A549 treated with Mapracorat at 1 μM for 4 hours (cell line): ENCODE measurements at places on chromosomes 2 and 18. TPM values are rescaled to one million over a fixed set of nuclear protein-coding genes. Genes with fewer than 3 reads are reported as not detected.

Gene LIMS2
- 6.5 to 8.7 TPM (median 7.0 TPM) in 5 replicates for total RNA-seq

Gene VIT
- not detected in 5 replicates for total RNA-seq

Gene ABCB11
- total RNA-seq = 0.01 TPM in 1 of 5 replicates, not detected in the others

Gene LOXHD1
- total RNA-seq = not detected in 5 replicates

Gene EPHA4
- total RNA-seq = 0.53 to 1.5 TPM (median 0.75 TPM) in 5 replicates

Gene RESP18
- total RNA-seq = not detected in 5 replicates

Gene HNMT
- 0.53 to 1.4 TPM (median 0.71 TPM) in 5 replicates for total RNA-seq

Gene ST6GAL2
- 13.0 to 17.3 TPM (median 16.8 TPM) in 5 replicates for total RNA-seq

Gene ANKRD39
- total RNA-seq = 19.7 to 22.5 TPM (median 21.5 TPM) in 5 replicates

Gene BARD1
- 4.9 to 7.8 TPM (median 6.2 TPM) in 5 replicates for total RNA-seq

Gene CTLA4
- not detected in 5 replicates for total RNA-seq

Gene MRPL33
- total RNA-seq = 311 to 551 TPM (median 325 TPM) in 5 replicates

Gene MERTK
- 1.9 to 3.0 TPM (median 2.0 TPM) in 5 replicates for total RNA-seq

Gene TMX3
- total RNA-seq = 17.0 to 27.2 TPM (median 17.7 TPM) in 5 replicates

Gene CTAGE1
- not detected in 5 replicates for total RNA-seq

Gene ATP6V1B1
- 2.0 to 2.7 TPM (median 2.2 TPM) in 5 replicates for total RNA-seq

Gene MLPH
- total RNA-seq = 250 to 327 TPM (median 305 TPM) in 5 replicates

Gene KCNE4
- 0.43 to 0.56 TPM (median 0.50 TPM) in 5 replicates for total RNA-seq

Gene SLC9A4
- total RNA-seq = not detected in 5 replicates

Gene SGPP2
- total RNA-seq = 0.35 to 0.55 TPM (median 0.42 TPM) in 5 replicates

Gene RSAD2
- total RNA-seq = 0.20 to 0.66 TPM (median 0.34 TPM) in 5 replicates

Gene SEH1L
- 24.2 to 27.8 TPM (median 25.8 TPM) in 5 replicates for total RNA-seq

Gene SEMA4C
- total RNA-seq = 15.7 to 21.7 TPM (median 20.4 TPM) in 5 replicates

Gene FBXO15
- total RNA-seq = 0.41 to 1.0 TPM (median 0.66 TPM) in 5 replicates

Gene CDKL4
- total RNA-seq = not detected in 5 replicates

Gene NBAS
- total RNA-seq = 14.4 to 15.6 TPM (median 14.6 TPM) in 5 replicates

Gene EGR4
- 0.20 to 0.34 TPM (median 0.28 TPM) in 5 replicates for total RNA-seq

Gene REG1B
- not detected in 5 replicates for total RNA-seq

Gene TDRD15
- total RNA-seq = not detected in 5 replicates

Gene TRABD2A
- 10.3 to 14.7 TPM (median 12.5 TPM) in 5 replicates for total RNA-seq

Gene SNED1
- 0.54 to 1.2 TPM (median 0.89 TPM) in 5 replicates for total RNA-seq

Gene TRAK2
- 11.5 to 15.3 TPM (median 14.1 TPM) in 5 replicates for total RNA-seq

Gene IL1F10
- total RNA-seq = not detected in 5 replicates

Gene NFE2L2
- total RNA-seq = 39.1 to 45.0 TPM (median 40.5 TPM) in 5 replicates

Gene NAPG
- total RNA-seq = 8.8 to 11.7 TPM (median 10.7 TPM) in 5 replicates

Gene IL36RN
- 0.07 to 0.21 TPM in 2 of 5 replicates, not detected in the others for total RNA-seq

Gene CXCR4
- total RNA-seq = 0.21 to 0.76 TPM (median 0.52 TPM) in 5 replicates

Gene PAIP2B
- 0.22 to 0.34 TPM (median 0.26 TPM) in 5 replicates for total RNA-seq

Gene C2orf92
- 0.55 to 1.2 TPM (median 0.66 TPM) in 5 replicates for total RNA-seq

Gene UPP2
- not detected in 5 replicates for total RNA-seq

Gene TMEM247
- total RNA-seq = not detected in 5 replicates

Gene FIGN
- total RNA-seq = 2.0 to 2.4 TPM (median 2.3 TPM) in 5 replicates

Gene MXD1
- total RNA-seq = 1.5 to 2.3 TPM (median 2.2 TPM) in 5 replicates

Gene SCN9A
- total RNA-seq = 2.6 to 5.0 TPM (median 4.3 TPM) in 5 replicates
